ENCODE measurements at places on chromosomes 5 and 9.

DNA sequence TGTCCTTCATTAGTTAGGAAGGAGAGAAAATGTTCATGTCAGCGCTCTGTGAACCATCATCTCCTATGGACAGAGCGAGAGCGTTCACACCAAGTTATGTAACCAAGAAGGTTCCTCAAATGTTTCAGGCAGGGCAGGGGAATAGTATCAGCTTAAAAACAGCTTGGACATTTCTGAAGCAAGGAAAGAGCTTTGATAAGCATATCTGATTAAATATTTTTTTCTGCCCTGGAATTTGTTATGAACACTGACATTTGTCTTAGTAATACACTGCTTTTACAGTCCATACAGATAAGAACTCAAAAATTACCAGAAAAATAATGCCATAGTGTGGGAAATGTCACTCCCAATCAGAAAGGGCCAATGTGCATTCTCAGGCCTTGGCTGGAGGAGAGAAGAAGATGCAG is 66.3 kb upstream of the LIFR start:
- DNase-seq = no peak

DNA sequence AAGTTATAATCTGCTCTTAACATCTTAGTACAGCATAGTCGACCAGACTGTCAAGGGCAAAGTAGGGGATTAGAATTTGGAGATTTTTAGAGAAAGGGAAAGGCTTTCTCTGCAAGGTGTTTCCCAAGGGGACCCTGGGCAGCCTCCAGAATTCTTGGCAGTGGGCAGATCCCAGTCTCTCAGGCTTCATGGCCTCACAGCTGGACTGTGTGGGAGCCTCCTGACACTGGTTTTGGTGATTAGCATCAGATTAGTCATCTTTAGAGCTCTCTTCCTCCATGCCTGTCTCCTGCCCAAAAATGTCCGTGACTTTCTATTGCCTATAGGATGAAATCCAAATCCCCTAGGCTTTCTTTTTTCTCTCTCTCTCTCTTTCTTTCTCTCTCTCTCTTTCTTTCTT is 370.7 kb downstream of the ZSWIM6 start:
- no peak for DNase-seq

- no peak for DNase-seq
These were observed 128.3 kb downstream of the C5orf15 start for GRCh38 chr5:133840168-133840567.

- no peak for DNase-seq
These were observed 10.8 kb downstream of the TCF7 start for GRCh38 chr5:134125039-134126015.

GRCh38 chr5:16529306-16529705 is 63.7 kb upstream of the ZNF622 start:
- no peak for DNase-seq

- no peak for DNase-seq
These were observed 281.0 kb downstream of the RASEF start for GRCh38 chr9:82781921-82782392.
